ENCODE measurements at places on chromosomes 3 and 15. TPM values are rescaled to one million over a fixed set of nuclear protein-coding genes. Genes with fewer than 3 reads are reported as not detected.

Gene SCN11A
- not detected for total RNA-seq

Gene ATP10A
- total RNA-seq: 18.1 TPM

Gene CSTA
- not detected for total RNA-seq

Gene COLQ
- not detected for total RNA-seq

Gene LSAMP
- not detected for total RNA-seq

Gene FAM81A
- 2.8 TPM for total RNA-seq

Gene FAM43A
- 17.6 TPM for total RNA-seq

All from SJSA1 (cell line).